Right renal pelvis (tissue), 4 donors: ENCODE measurements at places on chromosomes 12 and 14. TPM values are rescaled to one million over a fixed set of nuclear protein-coding genes. Genes with fewer than 3 reads are reported as not detected.

Gene SPIC
- 0.04 TPM for polyA plus RNA-seq

Gene RNF212B
- polyA plus RNA-seq: 1.3 TPM

DNA sequence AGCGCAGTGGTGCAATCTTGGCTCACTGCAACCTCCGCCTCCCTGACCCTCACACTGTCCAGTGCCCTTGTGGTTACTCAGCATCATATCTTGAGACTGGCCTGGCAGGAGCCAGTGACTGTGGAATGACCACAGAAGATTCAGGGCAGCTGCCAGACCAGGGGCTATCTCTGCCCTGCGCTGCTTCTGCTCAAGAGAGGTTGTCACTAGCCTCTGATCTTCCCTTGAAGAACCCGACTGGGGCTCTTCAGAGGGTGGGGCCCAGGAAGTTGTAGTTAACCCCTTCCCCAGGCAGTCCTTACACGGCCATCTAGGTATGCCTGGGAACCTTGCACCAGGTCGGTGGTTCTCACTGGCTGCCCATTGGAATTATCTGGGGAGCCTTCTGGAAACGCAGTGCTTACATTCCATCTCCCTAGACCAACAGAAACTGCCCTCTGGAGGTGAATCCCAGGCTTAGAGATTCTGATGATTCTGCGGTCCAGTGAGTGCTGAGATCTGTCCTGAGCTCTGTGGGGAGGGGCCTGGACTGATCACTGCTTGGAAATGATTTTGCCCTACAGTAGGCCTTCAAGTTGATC is 41.4 kb downstream of the PLEKHG3 start:
- no peak for DNase-seq

- no peak for DNase-seq
These were observed 11.7 kb upstream of the PTHLH start for GRCh38 chr12:27984275-27984674.
